ENCODE measurements at places on chromosomes 2 and 18.

- DNase-seq, result no peak
Measured at GRCh38 chr2:119482481-119483394, 41.5 kb downstream of the SCTR start.

DNA sequence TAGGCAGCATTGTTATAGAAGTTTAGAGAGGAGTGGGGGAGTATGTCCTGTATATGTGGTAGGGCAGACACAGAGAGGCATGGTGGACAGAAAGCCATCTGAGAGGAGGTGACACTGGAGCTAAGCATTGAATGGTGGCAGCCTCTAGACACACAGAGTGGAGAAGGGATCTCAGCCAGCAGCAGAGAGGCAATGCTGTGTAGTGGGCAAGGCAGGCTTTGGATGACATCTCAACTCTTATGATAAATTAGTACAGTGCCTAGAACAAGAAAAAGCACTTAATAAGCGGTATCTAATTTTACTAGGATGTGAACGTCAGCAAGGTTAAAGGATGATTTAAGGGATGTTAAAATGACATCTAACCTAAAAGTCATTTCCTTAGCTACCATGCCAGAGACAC, 22.5 kb upstream of the CERS6 start:
- DNase-seq, result no peak

DNA sequence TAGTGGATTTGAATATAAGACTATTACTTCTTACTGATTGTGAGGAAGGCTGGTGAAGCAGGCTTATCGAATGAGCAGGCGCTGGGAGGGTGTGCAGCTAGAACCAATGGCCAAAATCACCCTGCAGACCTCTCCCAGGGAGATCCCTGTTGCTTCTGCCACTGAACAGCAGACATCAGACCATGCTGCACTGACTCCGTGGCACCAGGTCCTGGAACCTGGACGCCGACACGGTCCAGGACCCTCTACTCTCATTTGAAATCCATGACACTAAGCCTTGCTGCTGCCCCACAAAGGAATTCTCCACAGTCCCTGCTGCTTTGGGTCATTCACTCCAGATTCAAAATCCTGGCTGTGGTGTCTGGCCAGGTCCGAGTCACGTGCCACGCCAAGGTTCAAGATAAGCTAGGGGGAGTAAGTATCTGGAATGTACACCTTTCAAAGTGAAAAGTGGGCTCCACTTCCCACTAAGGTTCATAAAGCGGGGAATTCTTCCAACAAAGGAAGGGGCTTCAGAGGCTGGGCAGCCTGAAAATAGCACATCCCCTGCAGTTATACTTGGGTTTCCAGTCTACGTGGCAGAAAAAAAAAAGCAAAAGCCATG, 9.0 kb upstream of the YWHAQ start:
- no peak for DNase-seq

DNA sequence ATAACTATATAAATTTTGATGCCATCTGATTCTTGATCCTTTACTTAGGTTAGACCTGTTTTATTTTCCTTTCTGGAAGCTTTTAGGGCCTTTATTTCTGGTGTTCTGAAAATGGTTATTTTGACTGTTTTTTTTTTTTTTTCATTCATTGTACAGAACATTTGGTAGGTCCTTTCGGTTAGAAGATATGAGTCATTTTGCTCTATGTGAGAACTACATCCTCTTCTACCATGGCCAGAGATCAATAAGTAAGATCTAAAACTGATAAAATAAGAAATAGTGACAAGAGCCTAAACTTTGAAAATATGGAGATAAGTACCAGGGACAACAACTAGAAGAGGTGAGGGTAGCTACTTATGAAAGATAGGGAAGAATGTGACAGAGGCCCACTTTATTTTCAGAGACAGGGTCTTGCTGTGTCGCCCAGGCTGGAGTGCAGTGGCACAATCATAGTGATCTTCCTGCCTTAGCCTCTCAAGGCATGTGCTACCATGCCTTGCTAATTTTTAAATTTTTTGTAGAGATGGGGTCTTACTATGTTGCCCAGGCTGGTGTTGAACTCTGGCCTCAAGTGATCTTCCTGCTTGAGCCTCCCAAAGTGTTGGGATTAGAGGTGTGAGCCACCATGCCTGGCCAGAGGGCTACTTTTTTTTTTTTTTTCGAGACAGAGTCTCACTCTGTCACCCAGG, 66.5 kb downstream of the EIF2AK3 start:
- no peak for DNase-seq

GRCh38 chr18:48545757-48546321, 7.0 kb downstream of the CTIF start:
- DNase-seq, result peak; percentile 81

DNA sequence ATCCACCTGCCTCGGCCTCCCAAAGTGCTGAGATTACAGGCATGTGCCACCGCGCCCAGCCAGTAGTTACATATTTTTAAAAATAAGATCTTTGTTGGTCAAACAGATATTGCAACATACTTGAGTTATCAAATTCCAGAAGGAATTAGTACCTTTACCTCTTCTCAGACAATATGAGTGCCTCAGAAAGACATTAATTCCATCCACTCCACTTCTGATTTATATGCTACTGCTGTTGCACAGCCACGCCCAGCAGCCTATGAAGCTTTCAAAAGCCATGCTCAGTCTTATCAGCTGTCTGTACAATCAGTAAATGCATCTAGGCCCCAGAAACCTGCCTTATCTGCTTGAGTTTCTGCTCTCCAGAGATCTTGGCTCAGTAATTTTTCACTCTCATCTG, 47.8 kb downstream of the MEX3C start:
- DNase-seq, result no peak

DNA sequence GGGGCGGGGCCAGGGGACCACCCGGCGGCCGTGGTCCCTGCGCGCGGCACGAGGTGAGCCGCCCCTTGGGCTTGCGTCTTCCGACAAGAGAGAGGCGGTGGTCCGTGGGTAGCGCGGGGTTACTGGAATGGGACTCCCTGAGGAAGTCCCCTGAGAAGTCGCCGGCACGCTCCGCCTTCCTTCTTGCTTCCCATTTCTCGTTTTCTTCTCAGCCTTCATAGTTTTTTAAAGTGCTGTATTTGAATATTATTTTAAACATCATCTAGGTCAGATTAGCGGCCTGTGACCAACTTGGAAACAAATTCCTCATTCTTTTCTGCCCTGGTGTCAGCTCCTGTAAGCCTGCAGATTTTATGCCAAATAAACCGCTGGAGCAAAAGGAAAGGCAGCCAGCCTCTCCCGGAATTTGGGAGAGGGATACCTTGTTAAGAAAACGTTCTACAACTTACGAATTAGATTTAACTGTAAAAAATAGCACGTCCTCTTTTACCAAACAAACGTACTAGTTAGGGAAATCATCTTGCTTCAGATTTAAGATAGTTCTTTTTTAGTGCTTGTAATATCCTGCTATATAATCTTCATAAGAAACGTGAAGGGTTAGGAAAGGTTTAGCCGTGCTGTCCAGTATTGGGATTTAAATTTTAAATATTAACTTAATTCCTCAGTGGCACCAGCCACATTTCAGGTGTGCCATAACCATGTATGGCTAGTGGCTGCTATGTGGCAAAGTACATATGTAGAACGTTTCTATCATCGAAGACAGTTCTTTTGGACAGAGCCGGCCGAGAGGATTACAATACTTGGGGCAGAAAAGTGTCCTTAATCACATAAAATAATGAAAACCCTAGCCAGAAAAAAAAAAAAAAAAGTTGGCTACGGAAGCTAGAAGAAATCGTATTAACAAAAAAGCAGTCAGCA, 628 bp upstream of the PTPN2 start:
- DNase-seq, result no peak

DNA sequence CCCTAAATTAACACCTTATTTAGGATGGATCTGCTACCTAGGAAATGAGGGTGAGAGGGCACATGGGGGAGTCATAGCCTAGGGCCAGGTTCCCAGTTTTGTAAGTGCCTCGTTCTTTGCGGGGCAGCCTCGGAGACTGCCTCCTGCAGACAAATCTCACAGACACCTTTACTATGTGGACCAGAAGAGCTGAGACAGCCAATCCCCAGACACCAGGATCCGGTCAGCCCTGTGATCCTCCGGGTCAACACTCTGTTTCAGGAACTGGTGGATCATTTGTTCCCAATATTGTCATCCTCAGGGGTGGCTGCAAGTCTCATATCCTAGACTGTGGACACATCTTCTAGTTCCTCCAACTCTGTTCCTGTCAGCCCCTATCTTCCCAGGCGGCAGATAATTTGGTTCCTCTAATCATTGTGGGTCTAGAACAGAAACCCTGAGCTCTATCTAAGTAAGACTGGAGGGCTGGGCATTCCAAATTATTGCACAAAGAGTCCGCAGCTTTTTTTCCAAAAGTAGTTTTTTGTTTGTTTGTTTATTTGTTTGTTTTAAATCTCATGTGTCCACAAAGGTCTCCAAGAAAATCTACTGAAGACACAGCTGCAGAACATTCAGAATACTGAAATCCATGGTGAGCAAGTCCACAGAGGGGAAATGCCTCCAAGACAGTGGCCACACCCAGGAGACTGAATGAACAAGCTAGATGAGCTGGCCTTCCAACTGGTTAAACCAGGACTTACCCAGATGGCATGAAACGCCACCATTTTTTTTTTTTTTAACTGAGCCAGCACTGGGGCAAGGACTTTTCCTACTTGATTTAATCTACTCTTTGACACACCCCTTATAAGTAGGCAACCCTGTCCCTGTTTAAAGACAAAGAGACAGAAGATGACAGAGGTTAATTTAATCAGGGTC, 6.2 kb upstream of the GDF7 start:
- DNase-seq, result no peak

DNA sequence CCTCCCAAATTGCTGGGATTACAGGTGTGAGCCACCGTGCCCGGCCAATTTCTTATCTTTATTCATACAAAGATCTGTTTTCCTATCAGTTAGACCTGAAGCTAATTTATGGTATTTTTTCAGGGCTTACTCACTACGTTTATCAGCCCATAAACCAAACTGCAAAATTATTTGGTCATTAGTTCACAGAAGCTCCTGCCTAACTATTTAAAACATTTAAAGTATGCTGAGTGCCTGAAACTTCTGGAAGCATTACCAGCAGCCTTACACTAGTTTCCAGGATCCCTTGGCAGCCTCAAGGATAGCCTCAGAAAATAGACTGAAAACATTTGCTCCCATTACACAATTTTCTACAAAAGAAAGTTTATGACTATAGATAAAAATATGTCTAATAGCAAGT, 68.8 kb downstream of the GALNT13 start:
- no peak for DNase-seq

GRCh38 chr2:71665168-71666093, 212.1 kb downstream of the DYSF start:
- DNase-seq, result no peak

GRCh38 chr2:57965219-57965618, 81.4 kb upstream of the VRK2 start:
- no peak for DNase-seq

- DNase-seq, result no peak
Measured at GRCh38 chr18:6708890-6709289, 20.6 kb upstream of the ARHGAP28 start.

DNA sequence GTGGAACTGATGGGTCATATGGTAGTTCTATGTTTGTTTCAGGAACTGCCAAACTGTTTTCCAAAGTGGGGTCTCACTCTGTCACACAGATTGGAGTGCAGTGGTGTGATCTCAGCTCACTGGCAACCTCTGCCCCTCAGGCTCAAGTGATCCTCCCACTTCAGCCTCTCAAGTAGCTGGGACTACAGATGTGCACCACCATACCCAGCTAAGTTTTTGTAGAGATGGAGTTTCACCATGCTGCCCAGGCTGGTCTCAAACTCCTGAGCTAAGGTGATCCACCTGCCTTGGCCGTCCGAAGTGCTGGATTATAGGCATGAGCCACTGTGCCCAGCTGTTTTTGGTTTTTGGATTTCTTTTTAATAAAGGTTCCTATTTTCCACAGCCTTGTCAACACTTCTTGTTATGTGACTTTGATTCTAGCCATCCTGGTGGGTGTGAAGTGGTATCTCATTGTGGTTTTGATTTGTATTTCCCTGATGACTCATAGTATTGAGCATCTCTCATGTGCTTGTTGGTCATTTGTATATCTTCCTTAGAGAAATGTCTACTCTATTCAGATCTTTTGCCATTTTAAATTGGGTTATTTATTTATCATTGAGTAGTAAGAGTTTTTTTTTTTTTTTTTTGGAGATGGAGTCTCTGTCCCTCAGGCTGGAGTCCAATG, 22.8 kb downstream of the NPC1 start:
- DNase-seq, result no peak

DNA sequence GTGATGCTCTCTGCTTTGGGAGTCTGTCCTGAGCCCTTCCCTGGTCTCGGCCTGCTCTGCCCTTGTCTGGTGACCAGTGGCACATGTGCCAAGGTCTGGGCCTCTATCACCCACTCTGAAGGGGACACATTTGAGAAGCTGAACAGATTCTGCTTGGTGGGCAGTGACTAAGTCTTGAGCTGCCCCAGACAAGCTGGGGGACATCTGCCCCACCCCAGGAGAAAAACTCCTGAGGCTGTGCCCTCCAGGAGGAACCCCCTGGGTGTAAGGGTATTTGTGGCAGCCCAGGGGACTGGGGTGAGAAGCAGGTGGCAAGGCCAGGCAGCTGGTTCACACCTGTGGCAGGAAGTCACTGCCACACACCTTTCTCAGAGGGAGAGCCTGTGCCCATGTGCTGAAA, 342.1 kb downstream of the DYSF start:
- no peak for DNase-seq

- no peak for DNase-seq
Measured at GRCh38 chr2:124241-124880, 78.1 kb upstream of the FAM110C start.

- DNase-seq, result no peak
Measured at GRCh38 chr2:213166109-213166508, 14.7 kb upstream of the IKZF2 start.

GRCh38 chr2:173664513-173664910, 300.7 kb downstream of the SP3 start:
- DNase-seq, result no peak

DNA sequence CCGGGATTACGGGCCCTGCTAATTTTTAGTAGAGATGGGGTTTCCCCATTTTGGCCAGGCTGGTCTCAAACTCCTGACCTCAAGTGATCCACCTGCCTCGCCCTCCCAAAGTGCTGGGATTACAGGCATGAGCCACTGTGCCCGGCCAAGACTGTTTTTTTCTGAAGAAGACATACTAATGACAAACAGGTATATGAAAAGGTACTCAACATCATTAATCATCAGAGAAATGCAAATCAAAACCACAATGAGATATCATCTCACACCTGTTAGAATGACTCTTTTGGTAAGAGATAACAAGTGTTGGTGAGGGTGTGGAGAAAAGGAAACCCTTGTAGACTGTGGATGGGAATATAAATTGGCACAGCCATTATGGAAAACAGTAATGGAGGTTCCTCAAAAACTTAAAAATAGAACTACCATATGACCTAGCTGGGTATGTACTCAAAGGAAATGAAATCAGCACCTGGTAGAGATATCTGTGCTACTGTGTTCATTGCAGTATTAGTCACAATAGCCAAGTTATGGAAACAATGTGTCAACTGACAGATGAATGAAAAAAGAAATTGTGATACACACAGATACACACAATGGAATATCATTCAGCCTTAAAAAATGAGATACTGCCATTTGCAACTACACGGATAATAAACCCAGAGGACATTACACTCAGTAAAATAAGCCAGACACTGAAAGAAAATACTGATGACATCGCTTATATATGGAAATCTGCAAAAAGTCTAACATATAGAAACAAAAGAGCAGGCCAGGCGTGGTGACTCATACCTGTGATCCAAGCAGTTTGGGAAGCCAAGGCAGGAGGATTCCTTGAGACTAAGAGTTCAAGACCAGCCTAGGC, 20.8 kb downstream of the SOS1 start:
- no peak for DNase-seq
